ENCODE measurements at places on chromosomes 12 and 14. TPM values are rescaled to one million over a fixed set of nuclear protein-coding genes. Genes with fewer than 3 reads are reported as not detected.

NTF3 gene
- total RNA-seq, result 12.2 TPM

NPFF gene
- total RNA-seq, result not detected

LRRC9 gene
- total RNA-seq, result not detected

TRHDE gene
- 97.8 TPM for total RNA-seq

GPRC5D gene
- total RNA-seq, result not detected

C14orf132 gene
- 6.9 TPM for total RNA-seq

NRIP2 gene
- total RNA-seq, result 0.18 TPM

SYNJ2BP gene
- 25.5 TPM for total RNA-seq

CACNA1C gene
- total RNA-seq, result 1.6 TPM

FOS gene
- 86.7 TPM for total RNA-seq

PWP1 gene
- total RNA-seq, result 179 TPM

RAD9B gene
- total RNA-seq, result 0.18 TPM

Data from IMR-90 (cell line).